ENCODE measurements at places on chromosomes 6 and 20.

GRCh38 chr20:9417665-9418064 lies 96.7 kb upstream of the LAMP5 start:
- no peak for DNase-seq

DNA sequence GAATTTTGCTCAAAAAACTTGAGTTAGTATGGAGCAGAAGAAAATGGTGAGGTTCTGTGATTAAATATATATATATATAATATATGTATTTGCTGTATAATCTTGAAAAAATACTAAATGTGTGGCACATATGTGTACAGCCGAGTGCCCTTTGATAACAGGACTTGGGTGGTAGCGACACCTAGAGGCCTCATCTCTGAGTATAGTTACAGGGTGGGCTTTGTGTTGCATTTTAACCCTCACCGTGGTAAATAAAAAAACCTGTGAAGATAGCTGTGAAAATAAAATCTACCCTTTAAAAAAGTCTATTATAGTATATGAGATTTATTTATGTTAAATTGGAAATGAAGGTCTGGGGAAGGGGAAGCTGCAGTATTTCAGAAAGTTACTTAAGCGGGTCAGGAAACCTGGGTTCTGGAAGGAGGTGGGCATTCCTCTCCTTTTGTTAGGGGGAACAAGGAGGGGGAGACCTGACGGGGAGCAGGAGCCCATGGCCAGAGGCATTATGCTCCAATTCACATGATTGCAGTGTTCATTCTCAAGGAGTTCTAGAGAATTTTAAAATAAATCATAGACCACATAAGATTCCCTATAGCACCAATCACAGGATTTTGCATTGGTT lies 82.7 kb downstream of the SH3BGRL2 start:
- DNase-seq, result no peak

DNA sequence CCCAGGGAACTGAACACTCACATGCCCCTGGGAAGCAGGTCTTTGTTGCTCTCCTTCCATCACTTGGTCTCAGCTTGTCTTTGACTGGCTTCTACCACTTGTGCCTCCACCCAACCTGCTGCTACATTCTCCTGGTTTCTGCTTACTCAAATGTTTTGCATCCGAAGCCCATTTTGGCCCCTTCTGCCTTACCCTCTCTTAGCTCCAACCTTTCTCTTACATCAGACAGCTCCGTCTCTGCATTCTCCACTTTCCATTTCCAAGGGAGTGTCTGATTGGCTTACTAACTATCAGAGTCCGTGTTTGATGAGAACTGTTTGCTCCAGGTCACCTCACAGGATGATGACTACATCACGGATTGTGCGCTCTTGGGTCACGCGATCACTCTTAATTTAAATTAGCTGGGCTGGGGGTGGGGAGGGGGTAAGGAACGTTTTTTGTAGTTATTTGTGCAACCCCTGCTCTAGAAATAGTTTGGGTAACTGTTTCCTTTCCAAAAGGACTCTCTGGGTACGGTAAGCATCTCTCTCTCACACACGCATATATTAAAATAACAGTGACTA lies 844 bp upstream of the ABRACL start:
- DNase-seq, result no peak

- no peak for DNase-seq
These were observed 198.7 kb upstream of the ASCC3 start for GRCh38 chr6:101079696-101080270.

DNA sequence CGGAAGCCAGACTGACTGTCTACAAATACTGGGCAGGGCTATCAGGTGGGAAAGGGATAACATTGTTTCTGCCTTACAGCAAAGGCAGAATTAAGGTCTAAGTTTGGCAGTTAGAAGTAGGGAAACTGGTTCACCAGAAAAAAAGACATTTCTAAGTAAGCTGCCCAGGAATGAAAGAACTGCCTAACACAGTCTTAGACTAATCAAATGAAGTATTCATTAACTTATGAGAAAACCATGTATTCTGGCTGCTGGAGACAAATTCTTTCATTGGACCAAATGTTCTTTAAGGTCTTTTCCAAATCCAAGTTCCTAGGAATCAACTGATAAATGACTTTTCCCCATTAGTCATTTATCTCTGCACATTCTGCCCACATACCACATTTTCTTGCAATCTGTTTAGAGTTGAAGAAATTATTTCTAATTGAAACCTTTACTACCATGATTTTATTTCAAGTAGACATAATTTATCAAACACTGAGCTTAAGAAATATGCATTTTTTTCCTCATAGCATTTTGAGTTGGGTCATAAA lies 120.3 kb upstream of the OGFRL1 start:
- DNase-seq, result no peak

- no peak for DNase-seq
These were observed 18.4 kb upstream of the FLRT3 start for GRCh38 chr20:14355791-14356190.

DNA sequence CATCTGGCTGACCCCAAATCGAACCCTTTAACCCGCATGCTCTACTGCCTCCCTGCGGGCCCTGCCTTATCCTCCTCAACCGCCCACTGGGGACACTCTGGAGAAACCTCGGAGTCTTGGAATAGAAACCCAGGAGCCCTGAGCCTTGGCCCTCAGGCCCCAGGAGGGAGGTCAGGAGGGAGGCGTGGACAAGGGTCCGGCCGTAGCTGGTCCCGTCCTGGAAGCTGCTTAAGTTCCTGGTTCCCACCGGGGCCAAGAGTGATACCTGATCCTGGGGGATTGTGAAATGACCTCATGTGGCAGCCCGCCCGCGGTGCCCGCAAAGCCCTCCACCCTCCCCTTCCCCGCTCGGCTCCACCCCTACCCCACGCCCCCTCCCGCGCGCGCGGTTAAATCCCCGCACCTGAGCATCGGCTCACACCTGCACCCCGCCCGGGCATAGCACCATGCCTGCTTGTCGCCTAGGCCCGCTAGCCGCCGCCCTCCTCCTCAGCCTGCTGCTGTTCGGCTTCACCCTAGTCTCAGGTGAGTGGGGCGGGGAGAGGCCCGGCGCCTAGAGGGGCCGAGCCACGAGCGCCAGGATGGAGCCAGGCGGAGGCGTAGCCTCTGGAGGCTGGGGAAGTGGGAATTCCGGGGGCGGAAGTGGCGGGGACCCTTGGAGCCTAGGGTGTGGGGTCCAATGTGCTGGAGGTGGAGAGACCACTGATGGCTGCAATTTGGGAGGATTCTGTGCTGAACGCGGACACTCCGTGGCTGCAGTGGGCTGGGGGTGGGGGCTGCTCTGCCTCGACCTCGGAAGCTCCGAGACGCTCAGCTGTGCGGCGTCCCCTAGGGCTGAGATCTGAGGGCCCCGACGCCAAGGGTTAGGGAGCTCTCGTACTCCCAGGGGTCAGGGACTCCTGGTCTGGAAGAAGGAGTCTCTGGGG lies at the start of gene WFDC2:
Gene WFDC2, plus strand, starts transcription at position 418 of the 926 bp plus-strand sequence. Its CDS starts 29 bp downstream, at position 447.
- DNase-seq, result no peak

- no peak for DNase-seq
These were observed 2.5 kb downstream of the ZSCAN26 start for GRCh38 chr6:28269492-28269891.

DNA sequence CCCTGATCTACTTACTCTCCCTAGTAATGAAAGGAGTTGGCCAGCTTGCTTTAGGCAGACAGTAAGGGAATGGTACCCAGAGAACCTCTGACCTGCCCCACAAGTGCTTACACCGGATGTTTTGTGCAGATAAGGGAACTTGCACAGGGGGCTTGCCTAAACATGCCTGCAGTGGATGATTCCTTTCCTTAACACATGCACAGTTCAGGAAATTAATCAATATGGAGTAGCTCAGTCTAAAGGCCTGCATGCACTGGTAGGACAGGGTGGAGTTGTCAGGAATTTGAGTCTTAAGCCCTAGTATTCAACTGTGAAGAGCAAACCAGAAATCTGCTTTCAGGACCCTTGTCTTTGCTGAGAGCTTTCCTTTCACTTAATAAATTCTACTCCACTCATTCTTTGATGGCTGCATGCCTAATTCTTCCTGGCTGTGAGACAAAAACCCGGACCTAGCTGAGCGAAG lies 3.9 kb upstream of the TRIM38 start:
- no peak for DNase-seq

DNA sequence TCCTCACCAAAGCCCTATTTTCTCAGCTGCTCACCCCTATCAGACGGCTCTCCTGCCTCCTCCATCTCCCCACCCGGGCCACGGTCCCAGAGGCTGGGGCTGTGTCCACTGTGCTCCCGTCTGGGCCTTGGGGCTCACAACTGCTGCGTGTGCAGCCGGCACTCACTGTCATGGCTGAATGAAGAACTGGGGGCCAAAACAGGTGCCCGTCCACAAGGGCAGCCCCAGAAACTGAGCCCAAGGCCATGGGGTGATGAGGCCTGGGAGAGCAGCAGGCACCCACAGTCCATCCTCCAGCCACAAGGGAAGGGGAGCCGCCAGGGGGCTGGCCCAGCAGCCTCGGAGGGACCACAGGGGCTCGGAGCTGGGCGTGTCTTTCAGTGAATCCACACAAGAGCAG lies 159.5 kb downstream of the DLL1 start:
- DNase-seq, result no peak

DNA sequence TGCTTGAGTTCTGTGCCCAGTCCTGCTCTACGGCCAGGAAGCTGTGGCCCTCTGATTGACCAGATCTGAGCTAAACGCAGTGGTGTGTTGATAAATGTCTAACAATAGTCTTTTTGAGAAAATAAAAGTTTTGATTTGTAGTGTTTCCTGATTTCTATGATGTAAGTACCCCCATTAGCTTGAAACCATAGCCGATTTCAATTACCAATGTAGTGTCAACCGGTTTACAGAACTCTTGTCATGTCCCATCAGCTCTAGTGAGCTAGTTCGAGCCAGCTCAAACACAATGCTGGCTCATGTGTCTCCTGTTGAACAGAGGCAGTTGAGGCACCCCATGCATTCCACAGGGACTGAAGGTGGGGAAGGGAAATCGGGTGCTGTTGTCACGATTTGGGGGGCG lies 56.7 kb upstream of the ZMYND8 start:
- no peak for DNase-seq

GRCh38 chr6:106097411-106098231 lies 11.5 kb downstream of the PRDM1 start:
- DNase-seq, result no peak

DNA sequence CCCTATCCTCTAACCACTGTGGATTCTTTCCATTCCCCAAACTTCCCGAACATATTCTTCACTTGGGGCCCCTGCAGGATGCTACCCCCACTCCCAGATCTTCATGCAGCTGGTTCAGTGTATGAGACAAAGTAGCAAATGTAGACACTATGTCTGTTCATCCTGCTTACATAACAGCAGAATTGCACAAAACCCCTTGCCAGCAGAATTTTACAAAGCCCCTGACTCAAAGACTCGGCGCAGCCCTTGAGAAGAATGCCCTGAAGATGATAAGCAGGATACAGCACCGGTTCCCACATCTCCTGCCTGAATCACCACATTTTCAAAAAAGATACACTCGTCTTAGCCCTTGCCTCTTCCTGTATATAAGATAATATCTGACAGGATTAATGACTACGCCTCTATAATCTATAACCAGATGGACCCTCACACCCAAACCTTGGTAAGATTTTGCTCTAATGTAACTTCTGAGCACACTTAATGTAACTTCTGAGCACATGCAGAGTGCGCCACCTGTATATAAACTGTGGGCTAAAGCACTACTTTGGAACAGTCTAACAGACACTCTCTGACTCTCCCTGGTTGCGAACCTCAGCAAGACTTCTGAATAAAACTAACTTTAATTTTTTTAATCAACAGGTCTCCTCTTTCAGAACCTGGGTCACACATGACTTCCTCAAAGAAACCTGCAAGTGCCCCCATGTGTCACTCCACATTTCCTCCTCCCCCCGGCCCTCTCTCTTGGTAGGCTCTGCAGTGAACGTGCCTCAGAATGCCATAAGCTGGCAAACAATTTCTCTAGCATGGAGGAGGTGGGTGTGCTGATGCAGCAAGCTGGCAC lies 28.7 kb downstream of the RALGAPA2 start:
- DNase-seq, result no peak

Data from iPS DF 19.7 (cell line).